ENCODE measurements at places on chromosomes 1 and 21. TPM values are rescaled to one million over a fixed set of nuclear protein-coding genes. Genes with fewer than 3 reads are reported as not detected.

SYDE2 gene
- total RNA-seq = 3.8 TPM

BCL2L15 gene
- total RNA-seq = not detected

ZSWIM5 gene
- total RNA-seq = 0.53 TPM

LCE3D gene
- total RNA-seq = not detected

CFAP107 gene
- total RNA-seq = not detected

ARHGEF19 gene
- 2.1 TPM for total RNA-seq

RNU1-1 gene
- not detected for total RNA-seq

NDC1 gene
- total RNA-seq = 10.7 TPM

CD1E gene
- total RNA-seq = not detected

TDRD10 gene
- 0.62 TPM for total RNA-seq

GRCh38 chr1:11649624-11650330, 4.5 kb downstream of the FBXO2 start:
- no peak overlapping the region for H3K4me3 ChIP-seq
- peaks cover 13% of the 10 kb centered on the region for H3K4me1 ChIP-seq
- no peak overlapping the region for H3K27ac ChIP-seq
- H3K27me3 ChIP-seq = peaks cover 13% of the 10 kb centered on the region
- no peaks in the 10 kb centered on the region for H3K36me3 ChIP-seq
- no peak for DNase-seq

GRCh38 chr1:7104339-7104738, 319.1 kb downstream of the CAMTA1 start:
- H3K27ac ChIP-seq = no peak overlapping the region
- H3K27me3 ChIP-seq = no peaks in the 10 kb centered on the region
- no peak overlapping the region for H3K4me3 ChIP-seq
- H3K36me3 ChIP-seq = no peaks in the 10 kb centered on the region
- H3K4me1 ChIP-seq = no peaks in the 10 kb centered on the region

- H3K27ac ChIP-seq = no peak overlapping the region
- no peaks in the 10 kb centered on the region for H3K36me3 ChIP-seq
- H3K4me1 ChIP-seq = no peaks in the 10 kb centered on the region
Observed at GRCh38 chr1:193311226-193311948, 125.0 kb upstream of the B3GALT2 start.

DNA sequence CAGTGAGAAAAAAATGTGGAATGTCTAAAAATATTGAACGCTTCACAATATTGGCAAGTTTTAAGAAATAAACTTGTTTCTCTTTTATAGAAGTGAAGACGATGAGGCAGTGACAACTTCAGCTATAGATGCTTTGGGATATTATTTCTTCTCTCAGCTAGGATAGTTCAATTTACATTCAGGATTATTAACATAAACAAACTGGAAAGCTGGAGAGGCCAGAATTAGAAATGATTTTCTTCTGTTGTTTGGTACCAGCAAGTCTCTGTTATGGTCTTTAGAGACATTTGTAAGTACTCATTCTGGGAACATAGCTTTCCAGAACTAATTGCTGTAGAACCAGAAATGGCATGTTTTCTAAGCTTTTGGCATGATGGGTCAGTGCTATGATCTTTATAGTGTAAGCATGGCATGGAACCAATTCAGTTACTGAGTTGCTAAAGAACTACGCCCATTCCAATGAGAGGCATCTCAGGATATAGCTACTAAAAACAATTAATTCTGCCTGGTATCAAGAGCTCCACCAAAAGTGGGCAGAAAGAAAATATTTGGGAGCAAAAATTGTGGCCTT, 599.5 kb upstream of the B3GALT2 start:
- no peaks in the 10 kb centered on the region for H3K36me3 ChIP-seq
- no peak overlapping the region for H3K4me3 ChIP-seq
- no peaks in the 10 kb centered on the region for H3K4me1 ChIP-seq
- no peak overlapping the region for H3K27ac ChIP-seq

DNA sequence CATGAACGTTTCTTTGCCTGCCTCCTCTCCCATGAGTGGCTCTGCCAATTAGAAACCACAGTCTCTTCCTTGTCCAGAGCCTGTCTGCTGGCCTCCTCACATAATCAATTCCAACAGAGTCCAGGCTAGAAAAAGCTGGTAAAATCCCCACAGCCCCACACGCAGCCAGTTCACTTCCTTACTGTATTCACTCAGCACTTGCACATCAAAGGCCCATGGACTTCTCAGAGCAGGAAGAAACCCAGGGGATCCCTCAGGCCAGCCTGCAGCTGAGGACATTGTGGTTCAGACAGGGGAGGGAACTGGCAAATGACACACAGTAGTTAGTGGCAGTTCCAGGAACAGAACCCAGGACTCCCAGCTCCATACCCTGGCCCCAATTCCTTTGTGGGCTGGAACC, 171.6 kb upstream of the EDN2 start:
- H3K27me3 ChIP-seq = no peaks in the 10 kb centered on the region
- H3K27ac ChIP-seq = no peak overlapping the region
- DNase-seq = no peak
- peaks cover 2% of the 10 kb centered on the region for H3K4me1 ChIP-seq
- H3K4me3 ChIP-seq = no peak overlapping the region

GRCh38 chr1:79568411-79568810, 561.9 kb upstream of the ADGRL4 start:
- DNase-seq = no peak
- H3K27ac ChIP-seq = no peak overlapping the region
- H3K4me1 ChIP-seq = no peaks in the 10 kb centered on the region
- no peak overlapping the region for H3K4me3 ChIP-seq
- H3K36me3 ChIP-seq = no peaks in the 10 kb centered on the region

GRCh38 chr1:240237305-240237721, 145.6 kb downstream of the FMN2 start:
- H3K4me3 ChIP-seq = no peak overlapping the region
- no peak for DNase-seq
- H3K36me3 ChIP-seq = no peaks in the 10 kb centered on the region
- H3K27ac ChIP-seq = no peak overlapping the region
- no peaks in the 10 kb centered on the region for H3K4me1 ChIP-seq
- no peaks in the 10 kb centered on the region for H3K27me3 ChIP-seq

DNA sequence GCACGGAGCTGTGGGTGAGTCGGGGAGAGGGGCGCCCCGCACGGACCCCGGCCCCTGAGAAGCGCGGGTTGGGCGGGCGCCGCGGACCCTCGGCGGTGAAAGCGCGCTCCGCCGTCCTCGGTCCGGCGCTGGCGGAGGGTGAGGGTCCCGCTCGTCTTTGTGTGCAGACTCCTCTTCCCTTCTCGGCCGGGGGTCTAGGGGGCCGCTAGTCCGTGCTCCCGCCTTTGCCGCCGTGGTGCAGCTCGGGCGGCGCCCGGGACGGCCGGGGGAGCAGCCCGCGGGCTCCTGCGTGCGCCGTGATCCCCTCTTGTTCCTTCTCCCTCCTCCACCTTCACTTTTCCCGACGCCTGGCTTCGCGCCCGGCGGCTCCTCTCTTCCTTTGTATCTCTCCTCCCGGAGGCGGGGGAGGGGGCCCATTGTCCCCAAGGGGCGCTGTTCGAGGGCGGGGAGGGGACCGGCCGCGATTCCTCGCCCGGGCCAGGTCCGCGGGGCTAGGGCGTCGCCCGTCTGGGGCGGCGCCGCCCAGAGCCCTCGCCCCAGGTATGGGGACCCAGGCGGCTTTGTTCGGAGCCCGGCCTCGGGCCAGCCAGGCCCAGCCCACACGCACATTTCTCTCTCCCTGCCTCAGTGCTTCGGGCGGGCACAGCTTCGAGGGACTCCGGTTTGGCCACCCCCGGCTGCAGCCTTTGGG, 519 bp downstream of the FNBP1L start:
- no peaks in the 10 kb centered on the region for H3K27me3 ChIP-seq
- no peaks in the 10 kb centered on the region for H3K36me3 ChIP-seq
- H3K27ac ChIP-seq = peak overlapping the region; percentile 86
- peaks cover 14% of the 10 kb centered on the region for H3K4me1 ChIP-seq
- peak; percentile 55 for DNase-seq
- peak overlapping the region; percentile 92 for H3K4me3 ChIP-seq

- no peaks in the 10 kb centered on the region for H3K27me3 ChIP-seq
- no peak overlapping the region for H3K4me3 ChIP-seq
- H3K4me1 ChIP-seq = peaks cover 7% of the 10 kb centered on the region
Observed at GRCh38 chr1:15420853-15421465, 11.3 kb downstream of the EFHD2 start.

DNA sequence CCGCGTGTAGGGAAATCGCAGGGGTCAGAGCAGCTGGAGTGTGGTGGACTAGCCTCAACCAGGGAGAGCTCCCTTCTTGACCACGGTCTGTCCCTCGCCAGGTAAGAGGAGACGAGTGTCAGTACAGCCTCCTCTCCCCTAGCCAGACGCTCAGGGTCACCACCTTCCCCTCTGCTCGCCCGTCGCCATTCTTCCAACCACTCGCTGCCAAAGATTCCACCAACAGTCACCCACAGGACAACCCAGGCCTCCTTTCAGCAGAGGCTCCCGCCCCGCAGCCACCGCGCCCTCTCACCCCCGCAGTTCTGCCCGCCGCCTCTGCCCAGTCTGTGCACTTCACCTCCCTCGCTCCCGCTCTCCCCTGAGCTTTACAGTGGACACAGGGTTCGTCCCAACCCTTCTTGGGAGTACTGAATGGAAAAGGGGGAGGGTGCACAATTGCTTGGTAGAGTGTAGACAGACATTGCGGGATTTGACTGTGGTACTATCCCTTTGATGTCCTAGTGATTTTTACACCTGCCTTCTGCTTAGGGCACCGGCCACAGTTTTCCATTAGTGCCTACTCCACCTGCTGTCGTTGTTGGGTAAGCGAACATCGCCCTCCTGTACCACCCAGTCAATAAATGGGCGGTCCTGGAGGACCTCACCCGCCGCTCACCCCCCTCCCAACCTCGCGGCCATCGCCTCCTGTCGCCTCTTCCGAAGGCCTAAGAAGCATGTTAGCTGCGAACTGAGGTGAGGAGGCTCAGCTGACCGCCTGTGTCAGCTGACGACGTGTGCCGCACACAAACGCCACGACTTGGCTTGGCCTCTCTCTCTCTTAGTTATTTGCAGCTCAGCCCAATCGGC, 9.2 kb upstream of the NBPF11 start:
- no peaks in the 10 kb centered on the region for H3K36me3 ChIP-seq
- H3K4me1 ChIP-seq = no peaks in the 10 kb centered on the region
- no peak overlapping the region for H3K27ac ChIP-seq

DNA sequence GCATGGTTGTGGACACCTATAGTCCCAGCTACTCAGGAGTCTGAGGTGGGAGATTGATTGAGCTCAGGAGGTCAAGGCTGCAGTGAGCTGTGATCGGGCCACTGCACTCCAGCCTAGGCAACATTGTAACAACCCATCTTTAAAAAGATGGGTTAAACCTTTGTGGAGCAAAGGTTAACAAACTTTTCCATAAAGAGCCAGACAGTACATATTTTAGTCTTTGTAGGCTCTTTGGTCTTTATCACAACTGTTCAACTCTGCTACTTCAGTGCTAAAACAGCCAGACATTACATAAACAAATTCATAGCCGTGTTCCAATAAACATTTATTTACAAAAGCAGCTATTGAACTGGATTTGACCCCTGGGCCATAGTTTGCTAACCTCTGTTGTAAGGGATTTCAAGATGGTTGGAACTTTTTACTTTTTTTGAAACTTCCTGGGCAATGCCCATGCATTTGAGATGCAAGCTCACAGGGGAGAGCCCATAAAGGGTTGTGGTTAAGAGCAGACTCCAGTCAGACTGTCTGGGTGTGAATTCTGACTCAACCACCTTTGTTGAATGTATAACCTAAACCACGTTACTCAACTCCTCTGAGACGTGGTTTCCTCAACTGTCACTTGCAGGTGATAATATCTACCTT, 10.8 kb downstream of the INAVA start:
- H3K27me3 ChIP-seq = no peaks in the 10 kb centered on the region
- no peak overlapping the region for H3K27ac ChIP-seq
- no peaks in the 10 kb centered on the region for H3K4me1 ChIP-seq
- no peak overlapping the region for H3K4me3 ChIP-seq
- H3K36me3 ChIP-seq = no peaks in the 10 kb centered on the region

GRCh38 chr1:184416481-184416880, 29.7 kb downstream of the C1orf21 start:
- H3K27ac ChIP-seq = peak overlapping the region; percentile 62
- H3K4me1 ChIP-seq = peaks cover 82% of the 10 kb centered on the region
- no peaks in the 10 kb centered on the region for H3K36me3 ChIP-seq
- DNase-seq = no peak
- H3K4me3 ChIP-seq = no peak overlapping the region

- no peak overlapping the region for H3K27ac ChIP-seq
- no peaks in the 10 kb centered on the region for H3K36me3 ChIP-seq
- no peak overlapping the region for H3K4me3 ChIP-seq
- no peak for DNase-seq
- no peaks in the 10 kb centered on the region for H3K4me1 ChIP-seq
Observed at GRCh38 chr1:212754680-212755079, 36.9 kb downstream of the NSL1 start.

GRCh38 chr21:45488931-45489721, 53.1 kb downstream of the SLC19A1 start:
- no peaks in the 10 kb centered on the region for H3K36me3 ChIP-seq
- DNase-seq = no peak
- H3K27me3 ChIP-seq = no peaks in the 10 kb centered on the region
- H3K4me1 ChIP-seq = no peaks in the 10 kb centered on the region
- H3K4me3 ChIP-seq = no peak overlapping the region

- H3K27ac ChIP-seq = no peak overlapping the region
- H3K27me3 ChIP-seq = no peaks in the 10 kb centered on the region
- H3K4me3 ChIP-seq = no peak overlapping the region
Observed at GRCh38 chr1:200198236-200198635, 170.7 kb downstream of the NR5A2 start.

GRCh38 chr1:242197907-242198820, 199.3 kb upstream of the MAP1LC3C start:
- DNase-seq = no peak
- no peaks in the 10 kb centered on the region for H3K4me1 ChIP-seq
- H3K27me3 ChIP-seq = no peaks in the 10 kb centered on the region
- H3K36me3 ChIP-seq = no peaks in the 10 kb centered on the region
- H3K27ac ChIP-seq = no peak overlapping the region
- no peak overlapping the region for H3K4me3 ChIP-seq

DNA sequence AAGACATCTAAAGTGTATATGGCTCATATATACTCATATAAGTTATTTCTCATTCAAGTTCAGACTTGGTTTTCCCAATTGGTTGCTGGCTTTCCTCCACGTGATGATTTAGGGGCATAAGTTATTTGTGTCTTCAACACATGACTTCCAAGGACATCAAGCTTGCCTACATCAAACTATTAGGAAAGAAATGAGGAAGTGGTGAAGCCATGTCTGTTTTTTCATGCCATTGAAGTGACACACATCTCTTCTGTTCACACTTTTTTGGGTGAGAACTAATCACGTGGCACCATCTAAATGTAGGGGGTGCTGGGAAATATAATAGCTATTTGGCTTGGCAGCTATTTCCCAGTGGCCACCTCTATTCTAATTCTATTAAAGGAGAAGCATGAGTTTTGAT, 282.1 kb downstream of the OMA1 start:
- no peaks in the 10 kb centered on the region for H3K36me3 ChIP-seq
- no peaks in the 10 kb centered on the region for H3K4me1 ChIP-seq
- DNase-seq = no peak
- H3K27me3 ChIP-seq = no peaks in the 10 kb centered on the region

All from gastrocnemius medialis (tissue), 4 donors.